Right renal cortex interstitium (tissue), 3 donors: ENCODE measurements at places on chromosomes 11 and 22. TPM values are rescaled to one million over a fixed set of nuclear protein-coding genes. Genes with fewer than 3 reads are reported as not detected.

DNA sequence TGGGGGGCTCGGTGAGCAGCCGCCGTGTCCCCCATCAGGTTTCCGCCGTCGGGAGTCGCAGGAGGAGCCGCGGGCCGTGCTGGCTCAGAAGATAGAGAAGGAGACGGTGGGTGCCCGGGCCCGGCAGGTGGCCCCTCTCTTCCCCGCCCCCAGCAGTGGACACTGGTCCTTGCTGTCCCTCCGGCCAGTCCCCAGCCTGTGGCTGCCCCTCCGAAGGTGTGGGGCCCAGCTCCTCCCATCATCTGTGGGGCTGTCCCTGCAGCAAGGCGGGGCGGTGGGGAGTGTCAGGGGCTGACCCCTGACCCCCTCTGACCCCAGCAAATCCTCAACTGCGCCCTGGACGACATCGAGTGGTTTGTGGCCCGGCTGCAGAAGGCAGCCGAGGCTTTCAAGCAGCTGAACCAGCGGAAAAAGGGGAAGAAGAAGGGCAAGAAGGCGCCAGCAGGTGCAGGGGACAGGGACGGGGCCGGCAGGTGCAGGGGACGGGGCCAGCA, 15.3 kb downstream of the EPS8L2 start:
- DNase-seq, result no peak

The OR4D5 gene
- not detected for polyA plus RNA-seq

- no peak for DNase-seq
These were observed 22.9 kb upstream of the TLCD5 start for GRCh38 chr11:120302001-120302805.

GRCh38 chr11:72041364-72042063, 38.8 kb downstream of the NUMA1 start:
- DNase-seq, result peak; percentile 62

DNA sequence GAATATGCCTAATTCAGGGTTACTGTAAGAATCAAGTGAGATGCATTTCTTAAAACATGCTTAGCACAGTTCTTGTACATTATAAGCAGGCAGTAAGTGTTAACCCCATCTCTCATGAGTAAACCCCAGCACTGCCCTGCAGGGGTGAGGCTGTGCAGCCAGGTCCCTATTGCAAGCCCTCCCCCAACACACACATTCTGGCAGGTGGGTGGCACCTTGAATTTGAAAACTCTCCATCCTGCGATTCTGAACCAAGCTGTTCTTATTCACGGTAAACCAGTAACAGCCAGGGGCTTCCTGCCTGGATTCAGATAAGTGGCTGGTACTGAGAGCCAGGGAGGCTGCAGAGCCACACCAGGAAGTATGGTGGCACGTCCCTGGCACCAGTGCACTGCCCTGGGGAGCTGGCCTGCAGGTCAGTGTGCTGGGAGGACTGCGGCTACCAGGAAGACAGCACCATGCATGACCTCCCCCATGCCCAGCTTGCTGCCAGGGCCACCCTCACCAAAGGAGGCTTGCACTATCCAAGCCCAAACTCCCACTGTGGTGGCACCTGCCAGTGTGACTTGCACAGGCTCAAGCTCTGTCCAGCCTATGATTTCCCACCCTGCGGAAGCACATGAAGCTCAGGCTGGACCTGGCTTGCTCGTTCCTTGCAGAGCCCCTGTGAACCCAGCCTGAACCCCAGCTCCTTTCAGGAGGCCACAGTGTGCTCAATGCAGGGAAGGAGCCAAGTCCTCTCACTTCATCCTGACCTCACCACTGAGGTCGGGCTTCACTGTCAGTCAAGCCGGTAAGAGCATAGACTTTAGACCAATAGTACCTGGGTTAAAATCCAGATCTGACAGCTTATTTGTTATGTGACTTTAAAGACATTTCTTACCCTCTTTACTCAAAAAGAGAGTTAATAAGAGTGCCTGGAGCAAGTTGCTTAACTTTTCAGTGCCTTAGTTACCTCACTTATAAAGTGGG, 88.1 kb downstream of the MICAL2 start:
- no peak for DNase-seq

DNA sequence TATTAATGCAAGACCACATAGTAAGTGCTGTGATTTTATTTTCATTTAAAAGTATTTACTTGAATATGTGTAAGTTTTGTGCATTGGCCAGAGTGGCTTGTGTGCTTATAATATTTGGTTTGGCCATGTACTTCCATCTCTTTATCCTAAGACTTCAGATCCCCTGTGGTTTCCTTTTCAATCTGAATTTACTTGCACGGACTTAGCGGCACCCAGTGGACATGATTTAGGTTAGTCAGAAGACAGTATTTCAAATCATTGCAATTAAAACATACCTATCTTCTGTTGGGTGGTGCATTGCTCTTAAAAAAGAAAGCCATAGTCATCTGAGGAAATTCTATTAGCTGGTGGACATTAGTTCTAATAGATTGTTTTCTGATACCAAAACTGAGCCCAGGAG, 30.7 kb downstream of the PIWIL4 start:
- no peak for DNase-seq

GRCh38 chr11:75809991-75810390, 5.0 kb upstream of the UVRAG start:
- DNase-seq, result no peak

- no peak for DNase-seq
These were observed 25.0 kb upstream of the SLC5A1 start for GRCh38 chr22:32018056-32018455.

DNA sequence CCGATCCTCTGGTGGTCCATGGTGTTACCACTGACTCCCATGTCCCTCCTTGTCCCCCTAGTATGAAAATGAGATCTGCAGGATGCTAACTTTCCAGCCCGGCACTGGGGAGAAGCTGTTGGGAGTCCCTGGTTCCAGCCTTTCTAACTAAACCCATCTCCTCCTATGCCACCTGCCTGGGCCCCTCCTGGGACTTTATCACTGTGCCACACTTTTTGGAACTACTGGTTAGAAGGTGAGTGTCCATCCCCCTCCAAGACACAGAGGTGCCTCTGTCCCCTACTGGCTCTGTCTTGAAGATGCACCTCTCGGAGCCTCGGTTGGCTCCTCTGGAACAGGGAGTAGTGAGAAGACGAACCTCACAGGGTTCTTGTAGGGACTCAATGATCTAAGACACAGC, at the start of gene RGL4:
Gene RGL4, plus strand, starts transcription at position 301 of the 400 bp plus-strand sequence. CDS start 1,018 bp downstream, outside the sequence.
- no peak for DNase-seq

DNA sequence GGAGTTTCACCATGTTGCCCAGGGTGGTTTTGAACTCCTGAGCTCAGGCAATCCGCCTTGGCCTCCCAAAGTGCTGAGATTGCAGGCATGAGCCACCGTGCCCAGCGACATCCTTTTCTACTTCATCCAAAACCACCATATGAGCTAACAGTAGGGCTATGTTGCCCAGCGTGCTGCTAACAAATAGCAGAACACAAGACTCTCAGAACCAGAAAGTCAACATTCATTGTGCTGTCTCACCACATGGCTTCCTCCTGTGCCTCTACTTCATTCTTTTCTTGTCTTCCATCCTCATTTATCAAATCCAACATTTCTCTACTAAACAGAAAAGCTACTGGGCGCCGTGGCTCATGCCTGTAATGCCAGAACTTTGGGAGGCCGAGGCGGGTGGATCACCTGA, 12.0 kb upstream of the DENND5A start:
- DNase-seq, result no peak

DNA sequence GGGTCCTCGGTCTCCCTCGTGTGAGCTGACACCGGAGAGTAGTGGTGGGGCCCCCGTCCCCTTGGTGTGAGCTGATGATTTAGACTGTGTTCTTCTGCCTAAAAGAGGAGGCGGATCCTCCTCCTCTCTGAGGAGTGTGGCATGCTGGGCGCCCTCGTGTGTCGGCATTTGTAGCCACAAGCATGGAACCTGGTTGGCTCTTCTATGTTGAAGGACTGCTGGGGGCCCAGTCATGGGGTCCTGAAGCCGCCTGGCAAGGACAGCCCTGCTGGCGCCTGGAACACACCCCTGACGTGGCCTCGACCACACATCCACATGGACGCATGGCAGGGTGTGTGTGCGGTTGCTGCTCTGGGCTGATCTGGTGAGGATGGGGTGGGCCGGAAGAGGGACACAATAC, 50.2 kb downstream of the AP2A2 start:
- no peak for DNase-seq

- no peak for DNase-seq
These were observed 15.4 kb downstream of the ART5 start for GRCh38 chr11:3626250-3626960.

The OR51B5 gene
- polyA plus RNA-seq, result 0.14 TPM

The XKR3 gene
- not detected for polyA plus RNA-seq

The FGF3 gene
- polyA plus RNA-seq, result not detected
